Effector memory CD8-positive, alpha-beta T cell (primary cell): ENCODE measurements at places on chromosomes 5 and 9.
A peak's percentile ranks its signal among the peaks of the same experiment; 100 is the strongest.

DNA sequence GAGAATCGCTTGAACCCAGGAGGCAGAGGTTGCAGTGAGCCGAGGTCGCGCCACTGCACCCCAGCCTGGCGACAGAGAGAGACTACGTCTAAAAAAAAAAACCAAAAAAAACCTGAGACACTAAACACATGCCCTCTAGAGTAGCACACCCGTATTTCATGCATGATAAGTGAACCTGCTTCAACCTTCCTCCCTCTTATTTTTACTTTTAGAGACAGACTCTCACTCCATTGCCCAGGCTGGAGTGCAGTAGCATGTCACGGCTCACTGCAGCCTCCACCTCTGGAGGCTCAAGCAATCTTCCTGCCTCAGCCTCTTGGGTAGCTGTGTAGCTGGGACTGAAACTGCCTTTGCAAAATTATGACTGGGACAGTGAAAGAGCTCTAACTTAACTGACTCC lies 17.6 kb upstream of the NANS start:
- no peak for DNase-seq

DNA sequence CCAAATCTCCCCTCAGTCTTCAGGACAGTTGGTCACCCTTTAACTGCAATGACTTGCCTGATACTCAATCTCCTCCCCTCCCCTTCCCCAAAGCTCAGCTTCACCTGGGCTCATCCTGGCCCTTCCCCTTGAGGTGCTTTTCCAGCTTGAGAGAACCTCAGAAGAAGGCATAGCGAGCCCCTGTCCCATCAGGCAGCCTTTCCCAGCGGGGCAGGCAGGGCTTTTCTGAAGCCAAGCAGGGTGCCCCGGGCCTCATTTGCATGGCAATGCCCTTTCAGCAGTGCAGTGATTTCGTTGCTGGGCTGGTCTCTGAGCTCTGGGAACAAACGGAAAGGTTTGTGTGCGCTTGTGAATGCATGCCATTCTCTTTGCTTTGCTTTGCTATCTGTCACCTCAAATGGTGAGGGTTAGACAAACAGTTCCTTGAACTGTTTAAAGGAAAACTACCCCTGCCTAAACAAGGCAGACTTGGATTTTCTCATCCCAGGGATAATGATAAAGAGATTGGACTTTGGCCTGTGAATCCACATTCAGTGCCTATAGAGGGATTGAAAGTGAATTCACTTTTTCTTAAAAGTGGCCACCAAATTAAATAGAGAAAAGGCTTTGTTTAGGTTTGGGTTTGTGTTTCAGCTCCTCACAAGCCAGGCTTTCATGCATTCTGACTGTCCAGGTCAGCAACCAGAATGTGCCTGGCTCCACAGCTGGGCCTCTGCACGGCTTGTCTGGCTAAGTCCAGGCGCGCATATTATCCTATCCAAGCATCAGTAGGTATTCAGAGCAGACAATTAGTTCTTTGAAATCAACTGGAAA lies 165.3 kb downstream of the ZNF608 start:
- no peak for DNase-seq

DNA sequence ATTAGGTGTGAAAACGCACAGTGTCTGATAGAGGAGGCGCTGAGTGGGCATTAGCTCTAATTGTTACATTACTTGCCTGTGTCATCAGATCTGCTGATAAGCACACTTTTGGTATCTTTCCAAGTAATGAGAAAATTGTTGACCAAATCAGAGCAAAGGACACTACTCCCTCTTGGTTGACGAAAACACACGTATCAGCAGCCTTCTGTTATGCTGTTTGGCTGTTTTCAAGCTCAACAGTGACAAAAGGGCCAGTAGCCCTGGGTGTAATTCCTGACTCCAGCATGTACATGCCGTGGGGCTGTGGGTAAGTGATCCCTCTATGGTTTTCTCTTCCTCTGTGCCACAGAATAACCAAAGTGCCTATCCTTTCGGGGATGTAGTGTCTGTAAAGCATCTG lies 151.4 kb downstream of the AUH start:
- no peak for DNase-seq

GRCh38 chr9:107042606-107043005 lies 179.6 kb downstream of the ZNF462 start:
- no peak for DNase-seq

DNA sequence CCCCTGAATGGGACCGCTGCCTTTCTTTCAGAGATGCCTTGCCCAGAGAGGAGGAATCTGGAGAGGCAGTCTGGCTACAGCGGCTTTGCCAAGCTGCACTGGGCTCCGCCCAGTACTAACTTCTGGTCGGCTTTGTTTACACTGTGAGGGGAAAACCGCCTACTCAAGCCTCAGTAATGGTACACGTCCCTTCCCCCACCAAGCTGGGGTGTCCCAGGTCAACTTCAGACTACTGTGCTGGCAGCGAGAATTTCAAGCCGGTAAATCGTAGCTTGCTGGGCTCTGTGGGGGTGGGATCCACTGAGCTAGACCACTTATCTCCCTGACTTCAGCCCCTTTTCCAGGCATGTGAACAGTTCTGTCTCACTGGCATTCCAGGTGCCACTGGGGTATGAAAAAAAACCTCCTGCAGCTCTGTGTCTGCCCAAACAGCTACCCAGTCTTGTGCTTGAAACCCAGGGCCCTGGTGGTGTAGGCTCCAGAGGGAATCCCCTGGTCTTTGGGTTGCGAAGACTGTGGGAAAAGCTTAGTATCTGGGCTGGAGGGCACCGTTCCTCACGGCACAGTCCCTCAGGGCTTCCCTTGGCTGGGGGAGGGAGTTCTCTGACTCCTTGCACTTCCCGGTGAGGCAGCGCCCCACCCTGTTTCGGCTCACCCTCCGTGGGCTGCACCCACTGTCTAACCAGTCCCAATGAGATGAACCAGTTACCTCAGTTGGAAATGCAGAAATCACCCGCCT lies 171.2 kb downstream of the CWC27 start:
- DNase-seq: no peak

GRCh38 chr9:98339987-98340800 lies 84.7 kb upstream of the TBC1D2 start:
- DNase-seq: no peak

- no peak for DNase-seq
These were observed 1.3 kb upstream of the ISL1 start for GRCh38 chr5:51381761-51382474.

DNA sequence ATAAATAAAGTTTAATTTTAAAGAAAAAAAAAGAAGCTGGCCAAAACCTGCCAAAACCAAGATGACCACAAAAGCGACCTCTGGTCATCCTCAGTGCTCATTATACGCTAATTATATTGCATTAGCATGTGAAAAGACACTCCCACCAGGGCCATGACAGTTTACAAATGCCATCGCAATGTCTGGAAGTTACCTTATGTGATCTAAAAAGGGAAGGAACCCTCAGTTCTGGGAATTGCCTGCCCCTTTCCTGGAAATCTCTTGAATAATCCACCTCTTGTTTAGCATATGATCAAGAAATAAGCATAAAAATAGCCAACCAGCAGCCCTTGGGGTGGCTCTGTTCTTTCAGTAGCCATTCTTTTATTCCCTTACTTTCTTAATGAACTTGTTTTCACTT lies 178.3 kb upstream of the MAP1B start:
- no peak for DNase-seq

DNA sequence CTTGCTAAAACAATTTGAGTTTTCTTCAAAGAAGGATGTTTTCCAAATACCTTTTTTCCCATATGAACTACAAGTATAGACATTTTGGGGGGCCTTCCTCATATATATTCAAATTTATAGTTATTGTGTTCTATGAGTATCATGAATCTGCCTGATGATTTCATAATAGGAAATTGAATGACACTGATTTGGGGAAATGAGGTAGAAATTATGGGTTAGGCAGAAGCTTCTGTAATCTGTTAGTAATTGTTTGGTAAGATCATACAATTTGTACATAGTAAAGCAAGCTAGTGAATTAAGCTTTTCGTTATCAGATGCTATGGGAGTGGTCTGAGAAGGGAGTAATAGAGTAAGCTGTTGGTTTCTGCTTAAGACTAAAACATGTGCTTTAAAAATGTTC lies 98.0 kb downstream of the TRIO start:
- DNase-seq: no peak

DNA sequence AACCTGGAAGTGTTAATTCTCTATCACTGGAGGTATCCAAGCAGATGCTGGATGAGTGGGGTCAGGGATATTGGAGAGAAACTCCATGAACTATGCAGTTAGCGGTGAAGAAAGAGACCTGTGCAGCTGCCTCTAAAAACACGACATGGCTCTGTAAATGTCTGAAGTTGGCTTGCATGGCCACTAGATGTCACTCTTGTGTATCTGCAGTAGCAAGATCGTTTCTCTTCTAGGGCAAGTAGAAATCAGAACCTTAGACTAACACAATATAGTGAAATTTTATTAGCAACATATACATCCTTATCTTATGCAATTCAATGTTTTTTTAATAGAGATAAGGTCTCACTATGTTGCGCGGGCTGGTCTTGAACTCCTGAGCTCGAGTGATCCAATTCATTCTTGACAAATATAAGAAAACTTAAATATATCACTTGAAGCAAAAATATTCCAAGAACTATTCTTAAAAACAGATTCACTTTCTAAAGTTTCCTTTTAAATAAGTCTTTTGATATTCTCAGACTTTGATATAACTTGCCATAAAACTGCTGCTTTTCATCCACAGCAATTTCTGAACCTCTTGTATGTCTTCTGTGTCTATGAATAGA lies 2.9 kb downstream of the OR2S2 start:
- peak; percentile 34 for DNase-seq

- no peak for DNase-seq
These were observed 232.8 kb downstream of the TLE1 start for GRCh38 chr9:81456431-81457006.

DNA sequence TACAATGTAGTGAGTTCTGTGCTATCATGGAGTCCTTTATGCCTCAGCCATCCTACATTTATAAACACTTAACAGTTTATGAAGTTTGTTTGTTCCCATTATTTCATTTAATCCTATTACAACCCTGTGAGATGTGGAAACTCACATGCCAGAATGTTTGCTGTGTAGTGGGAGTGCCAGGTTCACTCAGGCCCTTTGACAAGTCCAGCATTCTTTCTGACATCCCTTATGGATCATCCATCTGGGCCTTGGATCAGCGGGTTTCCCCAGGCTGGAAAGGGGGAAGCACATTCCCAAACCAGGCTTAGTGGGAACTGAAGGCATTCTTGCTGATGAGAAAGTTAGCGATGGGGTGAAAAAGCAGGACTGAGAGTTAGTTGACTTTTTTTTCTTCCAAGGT lies 128.1 kb upstream of the OTULINL start:
- DNase-seq: no peak

- no peak for DNase-seq
These were observed 33.9 kb downstream of the HRH2 start for GRCh38 chr5:175691761-175692160.

- no peak for DNase-seq
These were observed 186.6 kb downstream of the DOCK8 start for GRCh38 chr9:401223-401622.

DNA sequence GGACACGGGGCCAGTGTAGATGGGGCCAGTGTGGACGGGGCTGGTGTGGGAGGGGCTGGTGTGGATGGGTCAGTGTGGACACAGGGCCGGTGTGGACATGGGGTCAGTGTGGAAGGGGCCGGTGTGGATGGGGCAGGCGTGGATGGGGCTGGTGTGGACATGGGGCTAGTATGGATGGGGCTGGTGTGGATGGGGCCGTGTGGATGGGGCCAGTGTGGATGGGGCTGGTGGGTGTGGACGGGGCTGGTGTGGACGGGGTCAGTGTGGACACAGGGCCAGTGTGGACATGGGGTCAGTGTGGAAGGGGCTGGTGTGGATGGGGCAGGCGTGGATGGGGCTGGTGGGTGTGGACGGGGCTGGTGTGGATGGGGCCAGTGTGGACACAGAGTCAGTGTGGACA lies 23.8 kb downstream of the SLC9A3 start:
- no peak for DNase-seq

DNA sequence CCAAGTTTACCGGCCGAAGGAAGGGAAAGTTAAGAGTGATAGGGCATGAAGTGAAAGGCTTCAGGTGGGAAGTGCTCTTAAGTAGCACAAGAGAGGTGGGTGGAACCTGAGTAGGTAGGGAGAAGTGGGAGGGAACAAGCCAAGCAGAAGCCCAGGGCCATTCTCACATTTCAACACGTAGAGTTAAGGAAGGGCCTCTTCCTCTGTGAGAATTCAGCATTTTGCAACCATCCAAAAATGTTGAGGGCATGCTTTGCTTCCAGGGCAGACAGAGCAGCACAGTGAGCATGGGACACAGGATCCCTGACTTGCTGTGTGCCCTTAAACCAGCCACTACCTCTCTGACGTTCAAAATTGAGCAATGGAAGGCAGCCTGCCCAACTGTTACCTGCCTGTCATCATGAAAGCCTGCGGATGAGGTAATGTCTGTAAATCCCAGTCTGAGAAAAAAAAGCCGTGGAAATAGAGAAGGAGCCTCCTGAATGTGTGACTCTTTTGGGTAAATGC lies 3.3 kb downstream of the CYFIP2 start:
- no peak for DNase-seq

GRCh38 chr5:172713113-172713808 lies 57.7 kb downstream of the DUSP1 start:
- peak; percentile 73 for DNase-seq

- no peak for DNase-seq
These were observed 203.3 kb upstream of the CDH9 start for GRCh38 chr5:27241564-27242257.

- no peak for DNase-seq
These were observed 87.1 kb downstream of the HMHB1 start for GRCh38 chr5:143898916-143899591.

DNA sequence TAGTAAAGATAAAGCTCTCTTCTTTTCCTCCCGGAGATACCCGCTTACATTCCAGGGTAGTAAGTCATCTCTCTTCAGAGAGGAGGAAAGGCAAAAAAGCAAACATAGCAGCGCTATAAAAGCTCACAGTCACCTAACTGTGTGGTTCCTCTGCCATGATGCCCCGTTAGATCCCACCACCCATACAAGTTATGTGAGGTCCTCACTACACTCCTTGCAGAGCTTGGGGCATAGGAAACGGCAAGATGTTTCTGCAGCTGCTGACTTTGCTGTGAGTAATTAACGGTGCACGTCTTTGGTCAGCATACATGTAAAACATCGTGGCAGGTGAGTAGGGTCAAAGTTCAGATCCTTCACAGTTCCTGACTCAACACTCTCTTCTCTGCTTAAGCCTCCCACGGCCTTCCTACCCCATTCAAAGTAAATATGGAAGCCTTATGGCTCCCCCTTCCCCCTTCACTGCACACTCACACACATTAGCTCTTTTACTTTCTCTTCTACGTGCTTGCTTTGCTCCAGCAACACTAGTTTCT lies 218.9 kb downstream of the DIRAS2 start:
- DNase-seq: no peak

DNA sequence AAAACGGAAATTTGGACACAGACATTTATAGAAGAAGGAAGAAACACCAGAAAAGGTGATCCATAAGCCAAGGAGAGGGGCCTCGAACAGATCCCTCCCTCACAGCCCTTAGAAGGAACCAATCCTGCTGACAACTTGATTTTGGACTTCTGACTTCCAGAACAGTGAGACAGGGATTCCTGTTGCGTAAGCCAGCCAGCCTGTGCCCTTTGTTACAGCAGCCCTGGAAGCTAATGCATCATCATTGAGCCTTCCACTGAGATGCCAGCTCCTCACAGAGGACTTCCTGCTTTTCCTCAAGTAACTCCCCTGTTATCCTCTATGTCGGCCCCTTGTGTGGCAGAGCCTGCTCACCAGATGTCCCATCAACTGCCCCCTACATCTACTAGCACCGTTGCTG lies 94.1 kb downstream of the JMY start:
- DNase-seq: no peak

- DNase-seq: no peak
These were observed 14.2 kb upstream of the MED10 start for GRCh38 chr5:6392561-6392960.

GRCh38 chr5:15106530-15107283 lies 235.1 kb upstream of the ANKH start:
- no peak for DNase-seq

- no peak for DNase-seq
These were observed 1013.1 kb downstream of the NR2F1-AS1 start for GRCh38 chr5:92567831-92568450.
